ENCODE measurements at places on chromosomes 5 and 9. TPM values are rescaled to one million over a fixed set of nuclear protein-coding genes. Genes with fewer than 3 reads are reported as not detected.
A peak's percentile ranks its signal among the peaks of the same experiment; 100 is the strongest.

- no peak for DNase-seq
Measured at GRCh38 chr9:116345817-116346216, 192.2 kb downstream of the PAPPA start.

DNA sequence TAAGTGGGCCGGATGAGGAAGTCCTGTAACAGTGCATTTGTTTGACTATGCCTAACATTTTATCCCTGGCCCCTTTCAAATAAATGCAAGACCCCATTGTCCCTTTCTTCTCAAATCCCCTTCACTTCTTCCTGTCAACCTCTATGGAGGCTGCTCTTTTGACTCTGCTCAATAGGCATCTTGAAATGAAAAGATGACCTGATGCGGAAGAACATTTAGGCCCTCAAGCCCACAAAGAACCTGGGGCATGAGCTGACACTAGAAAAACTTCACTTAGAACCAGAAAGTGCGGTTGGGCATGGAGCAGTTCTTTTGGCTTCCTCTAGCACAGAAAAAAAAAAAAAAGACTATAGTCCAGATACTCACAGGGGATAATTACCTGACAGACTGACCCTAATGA lies 1434.7 kb upstream of the WWC1 start:
- DNase-seq, result no peak

DNA sequence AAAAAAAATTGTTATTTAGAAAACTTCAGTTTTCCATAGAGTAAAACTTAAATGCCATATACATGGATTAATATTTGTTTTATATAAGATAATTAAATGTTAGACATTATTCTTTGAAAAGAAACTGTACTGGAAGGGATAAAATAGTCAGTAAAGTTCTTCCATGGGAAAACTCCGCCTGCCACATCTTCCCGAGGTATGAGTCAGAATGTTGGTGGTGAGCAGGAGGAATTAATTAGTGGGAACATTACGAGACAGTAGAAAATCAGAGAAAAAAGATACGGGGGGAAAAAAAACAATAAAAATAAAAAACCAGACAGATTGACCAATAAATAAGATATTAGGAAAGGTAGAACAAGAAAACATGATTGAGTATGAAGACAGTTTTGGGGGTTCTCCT lies 930.3 kb upstream of the C9orf72 start:
- no peak for DNase-seq

DNA sequence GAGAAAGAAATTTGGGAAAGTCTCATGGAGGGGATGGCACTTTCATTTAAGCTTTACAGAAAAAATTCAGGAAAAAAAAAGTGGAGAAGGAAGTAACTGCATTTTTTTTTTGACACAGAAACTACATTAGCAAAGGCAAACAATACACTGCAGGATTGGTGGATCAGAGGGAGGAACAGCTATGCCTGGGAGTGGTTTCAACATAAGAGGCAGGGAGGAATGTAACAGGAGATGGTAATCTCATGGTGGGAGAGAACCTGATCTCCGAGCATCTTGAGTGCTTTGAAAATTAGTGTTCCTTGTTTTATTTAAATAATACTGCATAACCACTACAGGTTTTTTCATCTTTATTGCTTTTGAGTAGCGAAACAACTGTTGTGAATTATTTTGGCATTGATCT lies 249.4 kb downstream of the FAM170A start:
- no peak for DNase-seq

Gene ZNF462
- total RNA-seq, result 40.2 TPM

- DNase-seq, result no peak
Measured at GRCh38 chr9:112446080-112446479, 40.5 kb upstream of the KIAA1958 start.

- peak; percentile 51 for DNase-seq
Measured at GRCh38 chr9:77751341-77752091, 103.4 kb upstream of the GNA14 start.

Gene DDX31
- 11.9 TPM for total RNA-seq

DNA sequence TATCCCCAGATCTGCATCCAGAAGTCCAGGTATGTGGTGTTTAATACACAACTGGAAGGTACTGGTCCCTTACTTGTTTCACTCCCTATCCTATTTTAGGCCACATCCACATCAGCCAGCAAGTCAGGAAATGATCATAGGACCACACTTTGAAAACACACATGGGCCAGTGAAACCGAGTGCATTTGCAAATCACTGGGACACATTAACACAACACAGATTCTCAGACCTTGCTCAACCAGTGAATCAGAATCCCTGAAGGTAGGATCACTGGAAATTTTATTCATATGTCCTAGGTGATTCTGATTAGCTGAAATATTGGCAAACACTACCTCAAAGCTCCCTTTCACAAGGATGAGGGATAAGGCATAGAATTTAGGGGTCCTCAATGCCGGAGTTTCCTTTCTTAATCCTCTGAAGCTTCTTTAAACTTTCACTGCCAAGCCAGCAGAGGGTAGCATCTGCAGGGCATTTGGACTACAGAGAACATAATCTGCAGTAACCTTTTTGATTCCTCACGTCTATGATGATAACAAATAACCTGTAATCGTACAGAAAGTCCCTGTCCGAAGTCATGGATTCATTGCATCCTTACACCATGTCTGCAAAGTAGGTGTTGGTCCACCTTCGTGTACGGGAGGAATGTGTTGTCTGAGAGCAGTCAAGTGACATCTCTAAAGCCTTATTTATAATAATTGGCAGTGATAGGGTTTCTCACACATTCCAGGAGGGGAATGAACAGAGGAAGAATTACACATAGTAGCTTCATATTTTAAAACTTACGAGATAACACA lies 11.0 kb upstream of the ABLIM3 start:
- DNase-seq, result no peak

Gene SUSD3
- total RNA-seq, result 1.5 TPM

DNA sequence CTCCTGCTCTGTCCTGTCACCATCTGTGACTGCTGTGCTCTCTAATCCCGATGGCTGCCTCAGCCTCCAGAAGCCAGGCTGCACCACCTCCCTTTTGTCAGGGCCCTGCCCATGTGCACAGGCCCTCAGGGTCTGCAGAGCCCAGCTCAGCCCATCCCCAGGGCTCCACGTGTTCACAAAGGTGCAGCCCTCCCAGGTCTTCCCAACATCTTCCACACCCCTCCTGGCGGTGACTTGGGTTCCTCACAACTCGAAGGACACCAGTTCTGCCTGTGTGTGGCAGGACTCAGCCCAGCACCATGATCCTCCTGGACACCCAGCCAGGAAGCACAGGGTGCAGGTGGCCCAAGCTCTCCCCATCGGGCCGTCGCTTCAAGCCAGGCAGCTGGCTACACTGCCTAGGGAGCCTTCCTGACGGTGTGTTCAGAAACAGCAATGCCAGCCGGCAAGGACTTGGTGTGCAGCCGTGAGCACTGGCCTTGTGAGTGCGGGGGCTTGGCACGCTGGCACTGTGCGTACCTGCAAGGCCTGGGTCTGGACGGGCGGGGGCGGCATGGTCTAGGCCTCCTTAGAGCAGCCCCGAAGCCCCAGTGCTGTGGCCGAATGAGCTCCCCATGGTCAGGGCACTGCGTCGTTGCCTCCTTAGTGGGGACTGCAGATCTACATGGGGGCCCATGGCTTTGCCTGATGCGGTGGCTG lies 96.1 kb downstream of the MRPL36 start:
- DNase-seq, result no peak

GRCh38 chr5:54829102-54829501 lies 156.3 kb downstream of the ESM1 start:
- no peak for DNase-seq

DNA sequence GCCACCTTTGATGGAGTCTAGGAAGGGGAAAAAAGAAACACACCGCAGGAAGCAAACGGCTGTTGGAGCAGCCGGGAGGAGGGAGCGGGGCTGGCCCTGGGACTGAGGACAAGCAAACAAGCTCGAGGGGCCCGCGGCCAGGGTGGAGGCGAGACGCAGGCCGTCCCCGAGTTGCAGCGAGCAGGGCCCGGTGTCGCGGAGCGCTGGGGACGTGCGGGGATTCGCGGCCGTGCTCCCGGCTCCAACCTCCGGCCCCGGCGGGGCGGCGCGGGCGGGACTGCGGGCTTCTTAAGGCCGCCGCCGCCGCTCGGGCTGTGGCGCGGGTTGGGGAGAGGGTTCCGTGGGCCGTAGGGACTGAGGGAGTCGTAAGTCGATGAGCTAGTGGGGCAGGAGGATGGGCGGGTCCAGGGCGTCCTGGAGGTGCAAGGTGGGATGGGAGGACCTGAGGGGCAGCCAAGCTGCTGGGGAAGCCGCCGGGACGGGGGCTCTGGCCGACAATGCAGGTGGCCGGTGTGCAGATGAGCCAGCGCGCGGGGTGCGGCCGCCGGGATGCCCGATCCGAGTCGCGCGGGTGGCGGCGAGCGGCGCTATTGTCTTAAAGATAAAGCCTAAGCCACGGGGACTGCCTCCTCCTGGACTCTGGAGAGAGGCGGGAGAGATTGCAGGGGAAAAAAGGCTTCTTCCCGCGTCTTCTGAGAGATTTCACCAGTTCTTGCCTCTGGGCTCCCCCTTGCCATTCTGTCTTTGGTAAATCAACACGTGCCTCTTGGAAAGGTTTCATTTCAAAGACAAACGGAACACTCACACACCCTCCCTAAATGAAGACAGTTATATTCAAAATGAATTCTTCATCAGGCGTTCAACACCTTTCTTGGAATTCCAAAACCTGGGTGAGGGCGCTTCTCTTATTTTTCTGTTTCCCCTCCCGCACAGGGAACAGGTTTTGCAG lies 1.6 kb upstream of the HAPLN1 start:
- peak; percentile 28 for DNase-seq

GRCh38 chr5:52269859-52270258 lies 517.9 kb upstream of the ITGA1 start:
- no peak for DNase-seq

Gene CKMT2
- 6.9 TPM for total RNA-seq
